ENCODE measurements at places on chromosomes 11 and 22. TPM values are rescaled to one million over a fixed set of nuclear protein-coding genes. Genes with fewer than 3 reads are reported as not detected.

- DNase-seq, result no peak
Observed at GRCh38 chr11:112760396-112761059, 200.7 kb upstream of the NCAM1 start.

DNA sequence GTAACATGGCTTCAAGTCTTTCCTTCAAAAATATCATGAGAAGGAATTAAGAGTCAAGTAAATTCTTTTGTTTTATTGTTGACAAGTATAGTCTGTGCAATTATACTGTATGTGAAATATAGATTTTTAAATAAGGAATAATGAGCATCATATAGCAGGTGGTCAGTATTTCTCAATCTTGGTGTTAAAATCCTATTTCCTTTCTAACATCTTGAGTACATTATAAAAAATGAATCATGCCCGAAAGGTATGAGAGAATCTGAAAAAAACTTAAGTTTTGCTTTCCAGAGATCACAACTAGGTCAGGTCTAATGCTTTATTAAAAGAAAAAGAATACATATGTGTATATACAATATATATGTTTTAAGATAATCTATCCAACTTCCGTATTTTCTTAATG is 53.1 kb downstream of the KIF18A start:
- no peak for DNase-seq

- DNase-seq, result no peak
Observed at GRCh38 chr11:119409731-119410130, 13.2 kb downstream of the THY1 start.

Gene TRIM49D2
- total RNA-seq, result not detected

Gene TCN1
- total RNA-seq, result not detected

Gene SYT9
- 0.08 TPM for total RNA-seq
